Mesothelial cell of epicardium (in vitro differentiated cells): ENCODE measurements at places on chromosomes 2 and 18. TPM values are rescaled to one million over a fixed set of nuclear protein-coding genes. Genes with fewer than 3 reads are reported as not detected.

DNA sequence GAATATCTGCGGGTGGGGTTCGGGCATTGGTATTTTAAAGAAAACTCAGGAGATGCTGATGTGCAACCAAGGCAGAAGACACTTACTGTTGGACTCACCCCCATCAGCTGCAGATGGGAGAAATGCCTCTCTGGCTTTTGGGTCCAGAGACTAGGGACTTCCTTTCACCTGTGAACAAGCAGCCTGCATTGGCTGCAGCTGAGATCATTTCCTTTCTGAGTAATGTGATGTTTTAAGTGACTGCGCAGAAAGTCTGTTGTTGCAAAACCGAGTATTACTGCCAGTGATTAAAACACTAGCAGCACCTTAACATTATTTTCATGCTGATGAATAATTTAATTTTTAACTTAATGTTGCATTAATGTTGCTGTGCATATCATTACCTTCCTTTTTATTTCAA lies 143.0 kb downstream of the TSN start:
- H3K4me1 ChIP-seq = no peaks in the 10 kb centered on the region
- H3K27me3 ChIP-seq = peaks cover 16% of the 10 kb centered on the region
- no peaks in the 10 kb centered on the region for H3K36me3 ChIP-seq
- H3K27ac ChIP-seq = no peak overlapping the region
- H3K4me3 ChIP-seq = no peak overlapping the region
- no peak for DNase-seq

DNA sequence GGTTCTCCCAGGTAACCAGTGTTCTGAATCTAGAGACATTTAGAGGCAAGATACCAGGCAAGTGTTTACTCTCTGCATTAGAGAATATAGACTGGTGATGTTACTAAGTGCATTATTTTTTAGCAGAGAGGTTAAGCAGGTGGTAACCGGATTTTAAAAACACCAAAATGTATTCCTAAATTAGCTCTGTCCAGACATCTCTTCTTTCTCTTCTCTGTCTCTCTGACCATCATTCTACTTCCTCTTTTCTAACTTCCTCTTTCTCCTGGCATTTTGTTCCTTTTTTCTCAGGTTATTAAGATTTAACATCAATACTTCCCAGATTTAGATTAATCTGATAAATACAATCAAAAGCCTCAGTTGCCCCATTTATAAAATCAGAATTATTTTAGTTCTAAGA lies 31.7 kb upstream of the DYNC1I2 start:
- H3K4me1 ChIP-seq = no peaks in the 10 kb centered on the region
- H3K4me3 ChIP-seq = no peak overlapping the region
- H3K36me3 ChIP-seq = peaks cover 2% of the 10 kb centered on the region
- DNase-seq = no peak

GRCh38 chr18:35176925-35177324 lies 63.9 kb upstream of the ZNF397 start:
- H3K36me3 ChIP-seq = no peaks in the 10 kb centered on the region
- H3K27ac ChIP-seq = no peak overlapping the region
- no peaks in the 10 kb centered on the region for H3K27me3 ChIP-seq
- no peak overlapping the region for H3K4me3 ChIP-seq
- DNase-seq = no peak
- peaks cover 3% of the 10 kb centered on the region for H3K4me1 ChIP-seq

DNA sequence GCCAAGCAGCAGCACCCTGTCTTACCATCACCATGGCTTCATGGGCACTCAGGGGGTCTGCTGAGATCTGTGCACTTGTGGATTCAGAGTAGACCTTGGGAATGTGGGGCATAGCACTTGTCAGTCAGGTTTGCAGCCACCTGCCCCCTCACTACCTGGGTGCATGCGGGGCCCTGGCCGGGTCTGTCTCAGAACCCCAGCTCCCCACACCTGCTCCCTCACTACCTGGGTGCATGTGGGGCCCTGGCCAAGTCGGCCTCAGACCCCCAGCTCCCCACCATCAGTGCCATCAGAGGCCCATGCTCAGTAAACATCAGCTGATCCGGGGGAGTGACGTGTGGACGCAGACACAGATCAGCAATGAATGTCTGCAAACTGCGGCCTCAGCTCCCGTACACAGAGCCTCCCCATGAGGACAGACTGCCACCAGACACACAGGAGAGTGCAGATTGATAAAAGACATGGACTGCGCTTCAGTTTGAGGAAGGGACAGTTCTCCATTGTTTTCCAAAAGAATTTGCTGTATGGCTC lies 205.1 kb downstream of the GLI2 start:
- DNase-seq = no peak
- H3K27me3 ChIP-seq = no peaks in the 10 kb centered on the region
- peaks cover 16% of the 10 kb centered on the region for H3K36me3 ChIP-seq
- H3K4me3 ChIP-seq = no peak overlapping the region

DNA sequence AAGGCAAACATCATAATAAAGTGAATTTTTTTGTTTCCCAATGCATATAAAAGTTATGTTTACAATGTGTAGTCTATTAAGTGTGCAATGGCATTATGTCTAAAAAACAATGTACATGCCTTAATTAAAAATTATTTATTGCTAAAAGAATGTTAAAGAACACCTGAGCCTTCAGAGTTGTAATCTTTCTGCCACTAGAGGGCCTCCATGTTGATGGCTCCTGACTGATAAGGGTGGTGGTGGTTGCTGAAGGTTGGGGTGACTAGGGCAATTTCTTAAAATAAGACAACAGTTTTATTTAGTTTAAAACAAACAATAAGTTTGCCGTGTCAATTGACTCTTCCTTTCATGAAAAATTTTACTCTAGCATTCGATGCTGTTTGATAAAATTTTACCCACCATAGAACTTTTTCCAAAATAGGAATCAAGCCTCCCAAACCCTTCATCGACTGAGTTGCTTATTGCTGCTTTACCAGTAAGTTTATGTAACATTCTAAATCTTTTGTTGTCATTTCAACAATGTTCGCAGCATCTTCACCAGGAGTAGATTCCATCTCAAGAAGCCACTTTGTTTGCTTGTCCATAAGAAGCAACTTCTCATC lies 32.3 kb downstream of the MAP3K2 start:
- no peak for DNase-seq
- no peaks in the 10 kb centered on the region for H3K27me3 ChIP-seq
- H3K4me3 ChIP-seq = no peak overlapping the region
- H3K36me3 ChIP-seq = peaks cover 22% of the 10 kb centered on the region
- H3K27ac ChIP-seq = no peak overlapping the region

GRCh38 chr18:74013955-74014354 lies 133.7 kb downstream of the FBXO15 start:
- peaks cover 12% of the 10 kb centered on the region for H3K27me3 ChIP-seq
- no peaks in the 10 kb centered on the region for H3K36me3 ChIP-seq
- H3K4me1 ChIP-seq = no peaks in the 10 kb centered on the region
- no peak overlapping the region for H3K27ac ChIP-seq
- no peak overlapping the region for H3K4me3 ChIP-seq
- DNase-seq = no peak

DNA sequence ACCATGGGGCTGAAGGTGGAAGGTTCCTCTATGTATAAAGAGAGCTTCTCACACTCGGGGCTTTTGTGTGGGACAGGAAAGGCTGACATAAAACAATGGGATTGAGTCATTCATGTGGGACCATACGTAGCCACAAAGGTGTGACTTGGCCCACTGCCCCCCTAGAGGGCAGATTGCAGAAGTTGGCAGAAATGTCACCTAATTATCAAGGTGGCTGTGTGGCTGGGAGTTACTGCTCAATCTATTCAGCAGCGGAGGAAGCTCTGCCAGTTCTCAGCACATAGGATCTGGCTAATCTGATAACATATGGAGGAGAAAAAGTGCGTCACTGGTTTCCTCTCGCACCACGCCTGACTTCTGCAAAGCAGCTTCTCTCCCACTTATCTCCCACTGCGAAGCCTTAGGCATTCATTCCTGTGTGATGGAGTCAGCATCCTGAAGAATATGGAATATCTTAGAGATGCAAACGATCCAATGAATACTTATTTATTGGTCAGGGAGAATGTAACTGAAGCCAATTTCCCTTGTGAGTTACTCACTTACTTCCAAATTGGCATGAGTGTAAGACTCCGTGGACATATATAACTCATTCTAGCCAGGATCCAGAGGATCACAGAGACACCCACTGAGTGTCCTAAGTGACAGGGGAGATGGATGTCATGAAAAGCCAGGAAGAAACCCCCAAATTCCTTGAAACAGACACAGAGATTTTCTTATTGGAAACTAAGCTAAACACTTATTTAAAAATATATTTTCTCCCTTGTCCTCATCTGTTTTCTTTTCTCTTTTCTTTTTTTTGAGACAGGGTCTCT lies 344.8 kb downstream of the TGIF1 start:
- peak overlapping the region; percentile 93 for H3K27ac ChIP-seq
- no peaks in the 10 kb centered on the region for H3K27me3 ChIP-seq
- peaks cover 36% of the 10 kb centered on the region for H3K4me1 ChIP-seq
- DNase-seq = no peak
- H3K36me3 ChIP-seq = no peaks in the 10 kb centered on the region

DNA sequence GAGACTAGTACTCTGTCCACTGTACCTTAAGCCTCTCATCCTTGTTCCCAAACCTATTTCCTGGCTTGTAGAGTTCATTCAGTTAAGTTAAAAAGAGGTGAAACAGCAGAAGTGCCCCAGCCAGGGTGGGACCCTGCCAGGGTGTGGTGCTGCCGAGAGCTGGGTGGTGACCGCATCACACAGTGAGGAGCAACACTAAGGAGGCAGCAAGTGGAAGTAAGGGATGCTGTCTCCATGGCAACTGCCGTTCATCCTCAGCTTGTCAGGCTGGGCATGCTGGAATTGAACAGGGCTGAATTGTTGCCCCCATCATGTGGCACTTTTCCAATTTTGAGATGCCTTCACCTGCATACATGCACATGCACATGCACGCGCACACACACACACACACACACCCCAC lies 77.0 kb downstream of the VSNL1 start:
- H3K36me3 ChIP-seq = no peaks in the 10 kb centered on the region
- peaks cover 3% of the 10 kb centered on the region for H3K27me3 ChIP-seq
- H3K4me1 ChIP-seq = peaks cover 14% of the 10 kb centered on the region
- no peak overlapping the region for H3K27ac ChIP-seq
- no peak for DNase-seq
- H3K4me3 ChIP-seq = no peak overlapping the region

The LRRTM1 gene
- 23.7 to 27.8 TPM (median 24.0 TPM) in 3 replicates for total RNA-seq

DNA sequence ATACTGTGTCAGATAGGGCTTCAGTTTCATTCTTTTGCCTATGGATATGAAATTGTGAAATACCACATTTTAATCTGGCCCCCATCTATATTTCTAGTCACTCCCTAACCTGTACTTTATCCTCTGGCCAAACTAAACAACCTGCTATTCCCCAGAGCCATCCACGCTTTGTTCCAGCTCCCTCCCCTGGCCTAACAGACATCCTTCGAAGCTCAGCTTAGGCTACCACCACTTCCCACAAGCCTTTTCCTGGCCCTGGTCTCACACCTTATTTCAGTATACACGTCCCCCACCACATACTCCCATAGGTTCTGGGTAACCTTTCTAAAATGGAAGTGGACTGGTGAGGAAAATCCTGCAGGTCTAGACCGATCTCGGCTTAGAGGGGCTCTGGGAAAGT lies 55.4 kb downstream of the MAP4K3 start:
- peak overlapping the region; percentile 82 for H3K27ac ChIP-seq
- no peak overlapping the region for H3K4me3 ChIP-seq
- no peak for DNase-seq
- H3K4me1 ChIP-seq = peaks cover 38% of the 10 kb centered on the region

The SLC9A4 gene
- 0.07 to 0.11 TPM (median 0.11 TPM) in 3 replicates for total RNA-seq

DNA sequence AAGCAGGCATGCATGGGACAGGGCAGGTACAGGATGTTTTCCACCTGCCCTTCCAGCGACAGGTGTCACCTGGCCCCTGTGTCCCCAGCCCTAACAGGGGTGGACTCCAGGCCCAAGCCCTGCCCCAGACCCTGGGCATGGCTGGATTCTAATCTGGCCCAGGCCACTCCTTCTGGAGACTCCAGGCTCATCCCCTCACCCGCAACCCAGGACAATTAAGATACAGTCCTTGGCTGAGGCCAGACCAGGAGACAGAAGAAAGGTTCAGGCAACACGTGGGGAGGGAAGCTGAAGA lies 9.5 kb downstream of the BIN1 start:
- peaks cover 52% of the 10 kb centered on the region for H3K4me1 ChIP-seq
- H3K36me3 ChIP-seq = no peaks in the 10 kb centered on the region
- no peaks in the 10 kb centered on the region for H3K27me3 ChIP-seq
- no peak overlapping the region for H3K27ac ChIP-seq
- DNase-seq = no peak

The ITPRIPL1 gene
- total RNA-seq = 8.9 to 12.0 TPM (median 10.9 TPM) in 3 replicates

DNA sequence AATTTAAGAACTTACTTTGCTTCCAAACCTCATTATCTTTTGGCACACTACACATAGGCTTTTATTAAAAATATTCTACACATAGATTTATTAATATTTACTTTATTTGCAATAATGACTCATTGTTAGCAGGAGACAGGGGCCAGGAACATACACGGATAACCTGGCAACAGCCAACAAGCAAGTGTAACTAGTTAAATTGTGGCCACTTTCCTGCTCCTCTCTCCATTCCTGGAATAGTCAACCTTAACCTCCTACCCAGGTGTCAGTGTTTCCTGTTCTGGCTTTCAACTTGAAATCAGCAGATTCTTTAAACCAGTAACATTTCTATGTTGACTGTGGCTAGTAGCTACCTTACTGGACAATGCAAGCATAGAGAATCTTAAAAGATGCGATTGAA lies 26.5 kb downstream of the ACVR1 start:
- no peak for DNase-seq
- no peak overlapping the region for H3K4me3 ChIP-seq
- no peaks in the 10 kb centered on the region for H3K4me1 ChIP-seq
- H3K36me3 ChIP-seq = peaks cover 8% of the 10 kb centered on the region

GRCh38 chr18:22332590-22332989 lies 85.1 kb downstream of the CTAGE1 start:
- no peaks in the 10 kb centered on the region for H3K27me3 ChIP-seq
- no peak overlapping the region for H3K27ac ChIP-seq
- no peaks in the 10 kb centered on the region for H3K36me3 ChIP-seq
- no peak for DNase-seq
- peaks cover 48% of the 10 kb centered on the region for H3K4me1 ChIP-seq

GRCh38 chr2:6937157-6937556 lies 19.9 kb downstream of the RNF144A start:
- peaks cover 7% of the 10 kb centered on the region for H3K4me1 ChIP-seq
- no peak overlapping the region for H3K4me3 ChIP-seq
- H3K27me3 ChIP-seq = no peaks in the 10 kb centered on the region
- H3K27ac ChIP-seq = no peak overlapping the region
- H3K36me3 ChIP-seq = peaks cover 19% of the 10 kb centered on the region

DNA sequence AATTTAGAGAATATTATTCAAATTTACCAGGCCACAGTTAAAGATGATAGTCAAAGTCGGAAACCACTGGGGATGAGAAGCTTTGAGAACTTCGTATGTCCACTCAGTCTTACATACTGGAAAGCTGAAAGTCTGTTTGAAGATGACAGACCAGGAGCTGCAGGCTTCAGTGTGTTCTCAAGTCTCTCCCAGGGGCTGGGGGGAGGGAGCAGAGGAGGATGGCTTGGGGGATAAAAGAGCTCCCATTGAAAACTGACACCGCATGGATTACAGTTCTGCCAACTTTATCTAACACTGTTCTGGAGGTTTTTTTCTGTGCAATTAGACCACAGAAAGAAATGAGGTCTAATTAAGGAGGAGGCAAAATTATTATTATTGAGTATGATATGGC lies 170.5 kb upstream of the ALKAL2 start:
- H3K27me3 ChIP-seq = peaks cover 37% of the 10 kb centered on the region
- H3K36me3 ChIP-seq = no peaks in the 10 kb centered on the region
- H3K4me1 ChIP-seq = peaks cover 4% of the 10 kb centered on the region
- H3K27ac ChIP-seq = no peak overlapping the region
- DNase-seq = no peak

GRCh38 chr2:8252997-8253694 lies 428.7 kb upstream of the ID2 start:
- no peaks in the 10 kb centered on the region for H3K36me3 ChIP-seq
- DNase-seq = no peak
- no peaks in the 10 kb centered on the region for H3K27me3 ChIP-seq
- H3K4me1 ChIP-seq = peaks cover 11% of the 10 kb centered on the region
- H3K4me3 ChIP-seq = no peak overlapping the region
